Activated CD8-positive, alpha-beta T cell treated with anti-CD3 and anti-CD28 coated beads, Interleukin-2, amount 10 ng/mL, durations not matched to agents 7 days and 5 days (primary cell): ENCODE measurements at places on chromosomes 13 and 19. TPM values are rescaled to one million over a fixed set of nuclear protein-coding genes. Genes with fewer than 3 reads are reported as not detected.

CGB7 gene
- total RNA-seq: not detected

FGF21 gene
- not detected for total RNA-seq

SULT2B1 gene
- not detected for total RNA-seq

AZU1 gene
- not detected for total RNA-seq

NMRK2 gene
- not detected for total RNA-seq

ZNF730 gene
- total RNA-seq: 1.3 TPM

ATG4D gene
- 46.9 TPM for total RNA-seq

ANGPTL4 gene
- total RNA-seq: not detected

F2RL3 gene
- total RNA-seq: 0.74 TPM

PALM3 gene
- not detected for total RNA-seq

BST2 gene
- 222 TPM for total RNA-seq

ZNF790 gene
- total RNA-seq: 9.5 TPM

TSKS gene
- 1.5 TPM for total RNA-seq

ZNF471 gene
- 1.8 TPM for total RNA-seq

RFPL4A gene
- not detected for total RNA-seq

KLK2 gene
- not detected for total RNA-seq

ZNF418 gene
- total RNA-seq: 6.2 TPM
